ENCODE measurements at places on chromosomes 6 and 20. TPM values are rescaled to one million over a fixed set of nuclear protein-coding genes. Genes with fewer than 3 reads are reported as not detected.

ATP6V1G2 gene
- 1.4 TPM for total RNA-seq

IL22RA2 gene
- not detected for total RNA-seq

TRIM40 gene
- not detected for total RNA-seq

RHAG gene
- 0.35 TPM for total RNA-seq

CCDC170 gene
- 1.2 TPM for total RNA-seq

PDCD2 gene
- 52.5 TPM for total RNA-seq

MYH7B gene
- total RNA-seq = 21.7 TPM

CLIC5 gene
- 8.5 TPM for total RNA-seq

TMEM74B gene
- 3.1 TPM for total RNA-seq

KIAA1755 gene
- total RNA-seq = 8.7 TPM

BPIFB4 gene
- total RNA-seq = 0.09 TPM

SLC17A4 gene
- not detected for total RNA-seq

IMPG1 gene
- 0.22 TPM for total RNA-seq

C20orf204 gene
- 0.84 TPM for total RNA-seq

ZBP1 gene
- 0.13 TPM for total RNA-seq

OOEP gene
- total RNA-seq = not detected

MYLIP gene
- 46.1 TPM for total RNA-seq

NANP gene
- total RNA-seq = 3.6 TPM

SSTR4 gene
- total RNA-seq = not detected

All from muscle of leg (tissue), 16 donors.